ENCODE measurements at places on chromosomes 2 and 18.

- DNase-seq, result no peak
Observed at GRCh38 chr2:214547931-214548330, 137.1 kb downstream of the VWC2L start.

GRCh38 chr2:172985139-172985892 is 90.3 kb upstream of the MAP3K20 start:
- DNase-seq, result no peak

DNA sequence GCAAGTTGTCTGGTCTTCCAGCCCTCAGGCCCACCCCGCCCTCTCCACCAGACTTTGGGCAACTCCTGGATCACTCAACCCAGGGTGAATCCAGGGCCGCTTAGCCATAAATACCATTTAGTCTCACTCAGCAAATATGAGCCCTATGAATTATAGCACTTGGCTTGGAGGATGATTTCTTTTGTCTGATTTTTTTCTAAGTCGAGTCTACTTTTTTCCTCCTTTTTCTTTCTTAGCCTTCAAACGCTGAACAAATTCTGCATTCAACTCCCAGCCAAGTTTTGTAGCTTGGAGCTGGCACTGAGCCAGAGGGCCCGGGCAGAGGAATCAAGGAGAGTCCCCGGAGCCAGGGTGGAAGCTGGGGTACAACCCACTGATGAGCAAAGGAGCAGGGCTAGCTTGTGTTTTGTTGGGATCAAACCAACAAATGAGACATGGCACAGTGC is 48.7 kb downstream of the SERTAD2 start:
- no peak for DNase-seq

- no peak for DNase-seq
Observed at GRCh38 chr2:231364961-231365810, 30.3 kb upstream of the B3GNT7 start.

GRCh38 chr2:36820942-36821605 is 124.6 kb downstream of the VIT start:
- no peak for DNase-seq

GRCh38 chr18:50398947-50399346 is 24.1 kb downstream of the SKA1 start:
- DNase-seq, result no peak

- no peak for DNase-seq
Observed at GRCh38 chr18:31609886-31610285, 18.2 kb downstream of the TTR start.

DNA sequence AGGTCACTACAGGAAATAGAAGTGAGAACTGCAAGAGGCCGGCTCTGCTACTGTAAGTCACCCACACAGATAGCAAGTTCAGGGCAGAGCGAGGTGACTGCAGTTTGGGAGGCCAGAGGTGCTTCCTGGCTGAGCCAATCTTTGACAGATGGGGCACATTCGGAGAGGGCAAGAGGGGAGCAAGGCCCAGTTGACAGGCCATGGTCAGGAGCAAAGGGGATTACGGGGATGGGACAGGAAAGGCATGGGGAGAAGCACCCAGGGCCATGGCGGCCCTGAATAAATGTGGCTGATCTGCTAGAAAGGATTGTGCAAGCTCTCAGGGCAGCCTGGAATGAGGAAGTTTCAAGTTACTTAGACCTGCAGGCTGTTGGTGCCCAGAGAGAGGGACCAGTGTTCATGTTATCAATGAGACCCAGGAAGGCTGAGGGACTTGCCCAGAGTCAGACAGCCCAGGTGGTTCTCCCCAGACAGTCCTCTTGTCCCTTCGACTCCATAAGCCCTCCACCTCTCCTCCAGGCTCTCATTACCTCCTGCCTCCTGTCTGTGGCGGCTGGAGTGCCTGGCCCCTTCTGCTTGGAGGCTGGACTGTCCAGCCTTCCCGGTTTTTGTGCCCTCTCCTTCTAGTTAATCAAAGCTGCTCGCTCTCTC is 123.3 kb downstream of the CTIF start:
- DNase-seq, result no peak

DNA sequence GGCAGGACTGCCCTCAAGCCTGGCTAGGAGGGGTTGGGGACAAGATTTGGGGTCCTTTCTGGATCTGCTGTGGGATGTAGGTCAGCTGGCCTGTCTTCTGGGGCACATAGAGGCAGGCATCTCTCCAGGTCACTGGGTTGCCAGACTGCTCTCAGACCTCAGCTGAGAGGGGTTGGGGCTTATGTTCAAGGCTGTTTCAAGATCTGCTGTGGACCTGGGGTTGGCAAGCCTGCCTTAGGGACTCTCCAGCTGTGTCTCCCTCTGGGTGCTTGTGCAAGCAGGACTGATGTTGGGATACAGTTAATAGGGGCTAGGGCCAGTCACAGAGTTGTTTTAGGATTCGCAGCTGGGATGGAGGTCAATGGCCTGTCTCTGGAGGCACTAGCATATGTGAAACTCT is 363.0 kb upstream of the ST6GAL2 start:
- no peak for DNase-seq

DNA sequence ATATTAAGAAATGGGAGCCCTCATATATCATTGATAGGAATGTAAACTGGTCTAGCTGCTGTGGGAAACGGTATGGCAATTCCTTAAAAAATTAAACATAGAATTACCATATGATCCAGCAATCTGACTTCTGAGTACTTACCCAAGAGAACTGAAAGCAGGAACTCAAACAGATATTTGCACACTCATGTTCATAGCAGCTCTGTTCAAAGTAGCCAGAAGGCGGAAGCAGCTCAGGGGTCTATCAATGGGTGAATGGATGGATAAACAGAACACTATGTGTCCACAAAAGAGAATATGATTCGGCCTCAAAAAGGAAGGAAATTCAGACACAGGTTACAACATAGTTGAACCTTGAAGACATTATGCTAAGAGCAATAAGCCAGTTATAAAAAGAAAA is 135.7 kb upstream of the NDUFV2 start:
- no peak for DNase-seq

DNA sequence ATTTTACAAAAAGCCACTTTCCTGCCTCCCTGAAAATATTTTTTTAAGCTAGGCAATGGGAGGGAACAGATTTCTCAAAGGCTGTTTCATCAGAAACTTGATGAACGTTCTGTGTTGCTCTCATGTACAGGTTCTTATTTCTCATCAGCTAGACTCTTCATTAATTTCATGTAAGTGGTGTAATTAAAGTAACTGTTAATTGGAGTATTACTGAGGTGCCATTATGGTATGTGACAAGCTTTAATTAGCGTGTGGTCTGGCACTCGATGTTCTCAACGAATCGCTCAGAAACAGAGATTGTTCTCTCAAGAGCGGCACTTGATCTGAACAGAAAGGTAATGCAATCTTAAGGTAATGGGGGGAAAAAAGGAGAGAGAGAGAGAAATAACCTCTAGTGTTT is 81.9 kb upstream of the MYCN start:
- no peak for DNase-seq

DNA sequence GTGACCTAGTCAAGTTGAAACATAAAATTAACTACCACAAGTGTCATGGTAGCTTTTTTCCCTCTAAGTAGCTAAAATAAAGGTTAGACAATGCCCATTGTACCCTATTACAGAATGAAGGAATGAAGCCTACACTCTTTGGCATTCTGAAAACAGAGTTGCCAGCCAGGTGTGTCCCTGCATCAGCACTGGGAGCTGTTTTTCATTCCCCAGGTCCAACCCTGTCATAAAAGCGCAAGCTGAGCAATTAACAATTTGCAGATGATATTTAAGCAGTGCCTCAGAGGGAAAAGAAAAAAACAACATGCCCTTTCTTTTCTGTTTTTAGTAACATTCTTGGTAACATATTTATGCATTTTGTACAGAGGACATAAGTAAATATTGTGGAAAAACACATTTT is 46.8 kb upstream of the MGAT4A start:
- DNase-seq, result no peak

DNA sequence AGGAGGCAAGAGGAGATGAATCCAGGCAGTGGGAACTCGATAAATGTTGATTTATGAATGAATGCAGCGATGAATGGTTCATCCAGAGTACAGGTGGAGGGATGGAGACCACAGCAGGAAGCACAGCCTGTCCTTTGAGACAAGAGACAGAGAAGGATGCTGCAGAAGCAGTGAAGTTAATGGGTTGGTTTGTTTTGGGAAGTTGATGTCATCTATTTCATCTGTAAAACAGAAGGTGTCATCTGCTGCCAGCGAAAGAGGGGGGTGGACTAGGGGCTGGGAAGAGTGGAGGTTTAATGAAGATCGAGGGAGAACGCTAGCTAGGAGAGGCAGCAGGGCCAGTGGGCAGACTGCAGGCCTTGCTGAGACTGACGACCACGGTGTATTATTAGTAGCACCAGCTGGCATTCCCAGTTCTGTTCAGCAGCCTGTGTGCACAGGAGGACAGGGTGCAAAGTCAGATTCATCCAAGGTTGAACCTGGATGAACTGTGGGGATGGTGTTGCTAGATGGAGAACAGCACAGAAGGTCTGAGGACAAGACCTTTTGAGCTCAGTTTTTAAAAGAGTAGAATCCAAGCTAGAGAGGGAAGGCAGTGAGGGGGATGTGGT is 120.3 kb upstream of the CAPN13 start:
- no peak for DNase-seq

- DNase-seq, result no peak
Observed at GRCh38 chr2:60853531-60853930, 27.8 kb upstream of the REL start.

DNA sequence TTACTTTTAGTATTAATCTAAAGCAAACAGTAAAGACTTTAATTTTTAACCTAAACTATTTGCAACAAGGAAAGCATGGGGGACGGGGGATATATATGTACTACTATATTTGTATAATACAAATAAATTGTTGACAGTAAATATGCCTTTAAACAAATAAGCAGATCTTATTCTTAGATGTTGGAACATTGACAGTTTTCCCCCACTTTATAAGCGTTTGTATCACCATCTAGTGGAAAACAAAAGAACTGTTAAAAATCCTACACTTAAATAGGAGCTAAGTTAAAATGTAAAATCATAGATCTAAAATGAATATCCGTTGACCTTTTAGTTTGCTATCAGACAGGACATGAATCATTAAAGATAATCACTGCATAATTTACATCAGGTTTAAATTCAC is 50.0 kb downstream of the RBBP8 start:
- DNase-seq, result no peak

- no peak for DNase-seq
Observed at GRCh38 chr2:55169915-55170314, 62.2 kb downstream of the CLHC1 start.

DNA sequence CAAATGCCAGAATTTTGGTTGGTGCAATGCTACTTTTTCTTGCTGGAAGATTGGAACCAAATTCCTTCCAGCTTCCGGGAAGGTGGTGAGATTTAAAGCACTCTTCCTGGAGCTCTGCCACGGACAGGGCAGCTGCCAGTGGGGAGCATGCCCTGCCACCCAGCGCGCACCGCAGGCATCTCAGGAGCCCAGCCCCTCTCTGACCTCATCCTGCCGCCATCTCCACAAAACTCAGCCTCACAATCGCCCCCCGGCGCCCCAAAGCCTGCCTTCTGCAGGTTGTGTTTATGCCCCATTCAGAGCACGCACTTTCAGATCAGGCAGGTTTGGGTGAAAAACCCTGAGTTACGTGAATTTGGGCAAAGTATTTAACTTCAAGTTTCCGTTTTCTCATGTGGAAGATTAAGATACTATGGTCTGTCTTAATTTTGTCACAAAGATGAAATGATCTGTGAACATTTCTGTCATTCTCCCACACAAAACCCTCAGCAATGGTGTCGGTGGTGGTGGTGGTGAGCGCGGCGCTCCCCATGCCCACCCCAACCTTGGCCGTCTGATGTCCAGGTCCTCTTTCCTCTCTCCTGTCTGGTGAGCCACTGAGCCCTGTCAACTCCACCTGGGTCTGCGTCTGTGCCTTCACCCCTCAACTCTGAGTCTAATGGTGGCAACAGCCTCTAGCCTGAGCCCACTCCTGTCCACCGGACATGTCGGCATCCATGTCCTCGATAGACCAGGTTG is 282.8 kb upstream of the SALL3 start:
- DNase-seq, result no peak

DNA sequence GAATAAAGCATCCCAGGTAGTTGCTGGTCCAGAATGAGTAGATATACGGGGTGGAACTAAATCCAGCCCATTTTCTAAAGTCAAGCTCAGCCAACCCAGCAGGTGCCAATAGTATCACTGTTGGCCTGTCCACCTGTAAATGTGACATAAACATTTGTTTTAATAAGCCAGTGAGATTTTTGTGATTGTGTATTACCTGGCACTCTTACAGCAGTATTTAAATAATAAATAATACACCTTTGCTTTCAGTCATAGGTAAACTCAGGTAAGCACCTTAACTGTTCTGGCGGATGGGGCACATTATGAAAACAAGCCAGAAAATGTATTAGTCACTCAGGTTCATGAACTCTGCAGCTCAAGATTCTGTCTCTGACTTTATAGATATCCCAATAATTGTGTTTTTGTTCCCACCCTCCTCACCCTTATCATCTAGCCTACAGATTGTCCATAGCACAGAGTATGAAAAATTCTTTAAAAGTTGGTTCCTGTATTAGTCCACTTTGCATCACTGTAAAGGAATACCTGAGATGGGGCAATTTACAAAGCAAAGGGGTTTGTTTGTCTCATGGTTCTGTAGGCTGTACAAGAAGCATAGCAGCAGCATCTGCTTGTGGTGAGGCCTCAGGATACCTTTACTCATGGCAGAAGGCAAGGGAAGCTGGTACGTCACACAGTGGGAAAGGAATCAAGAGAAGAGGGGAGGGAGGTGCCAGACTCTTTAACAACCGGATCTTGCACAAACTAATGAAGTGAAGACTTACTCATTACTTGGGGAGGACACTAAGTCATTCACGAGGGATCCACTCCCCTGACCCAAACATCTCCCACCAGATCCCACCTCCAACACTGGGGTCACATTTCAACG is 73.0 kb upstream of the CYRIA start:
- no peak for DNase-seq

GRCh38 chr2:234593636-234594035 is 96.8 kb upstream of the ARL4C start:
- no peak for DNase-seq

Data from GM12878 (cell line).